Activated CD4-positive, alpha-beta memory T cell treated with anti-CD3 and anti-CD28 coated beads, Interleukin-2, amount 10 ng/mL, durations not matched to agents 7 days and 5 days (primary cell): ENCODE measurements at places on chromosomes 6 and 20.

DNA sequence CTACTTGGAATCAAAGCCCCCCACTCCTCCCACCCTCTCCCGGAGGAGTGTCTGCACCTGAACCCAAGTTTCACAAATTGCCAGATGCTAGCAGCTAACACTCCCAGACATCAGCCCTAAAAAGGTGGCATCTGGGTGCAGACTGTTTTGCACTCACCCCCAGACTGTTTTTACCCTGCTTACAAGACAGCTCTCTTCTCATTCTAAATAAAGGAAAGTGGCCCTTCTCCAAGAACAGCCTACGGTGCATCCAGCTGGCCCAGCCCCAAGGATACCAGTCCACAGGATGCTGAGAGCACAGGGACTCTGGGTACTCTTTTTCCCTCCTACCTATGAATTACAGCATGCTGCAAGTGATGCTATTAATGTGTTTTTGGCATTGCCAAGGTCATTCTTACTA is 842.0 kb upstream of the FLRT3 start:
- no peak for DNase-seq

- DNase-seq, result no peak
Measured at GRCh38 chr6:159981071-159981402, 12.2 kb downstream of the IGF2R start.

DNA sequence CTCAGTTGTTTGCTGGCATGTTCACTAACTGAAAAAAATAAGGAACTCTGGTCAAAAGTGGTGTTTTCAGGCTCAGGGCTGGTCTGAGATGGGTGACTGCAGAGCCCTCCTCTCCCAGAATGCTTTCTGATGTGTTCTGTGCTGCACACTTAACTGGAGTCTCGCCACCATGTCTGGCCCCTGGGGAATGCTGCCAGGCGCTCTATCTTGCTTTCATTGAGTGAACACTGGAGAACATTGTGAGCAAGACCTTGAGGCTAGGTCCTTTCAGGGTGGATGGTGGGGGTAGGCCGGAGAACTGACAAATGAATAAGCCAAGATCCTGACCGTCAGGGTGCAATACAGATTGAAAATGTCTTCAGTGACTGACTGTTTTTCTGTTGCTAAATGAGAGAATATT is 19.5 kb downstream of the PANK2 start:
- DNase-seq, result no peak

DNA sequence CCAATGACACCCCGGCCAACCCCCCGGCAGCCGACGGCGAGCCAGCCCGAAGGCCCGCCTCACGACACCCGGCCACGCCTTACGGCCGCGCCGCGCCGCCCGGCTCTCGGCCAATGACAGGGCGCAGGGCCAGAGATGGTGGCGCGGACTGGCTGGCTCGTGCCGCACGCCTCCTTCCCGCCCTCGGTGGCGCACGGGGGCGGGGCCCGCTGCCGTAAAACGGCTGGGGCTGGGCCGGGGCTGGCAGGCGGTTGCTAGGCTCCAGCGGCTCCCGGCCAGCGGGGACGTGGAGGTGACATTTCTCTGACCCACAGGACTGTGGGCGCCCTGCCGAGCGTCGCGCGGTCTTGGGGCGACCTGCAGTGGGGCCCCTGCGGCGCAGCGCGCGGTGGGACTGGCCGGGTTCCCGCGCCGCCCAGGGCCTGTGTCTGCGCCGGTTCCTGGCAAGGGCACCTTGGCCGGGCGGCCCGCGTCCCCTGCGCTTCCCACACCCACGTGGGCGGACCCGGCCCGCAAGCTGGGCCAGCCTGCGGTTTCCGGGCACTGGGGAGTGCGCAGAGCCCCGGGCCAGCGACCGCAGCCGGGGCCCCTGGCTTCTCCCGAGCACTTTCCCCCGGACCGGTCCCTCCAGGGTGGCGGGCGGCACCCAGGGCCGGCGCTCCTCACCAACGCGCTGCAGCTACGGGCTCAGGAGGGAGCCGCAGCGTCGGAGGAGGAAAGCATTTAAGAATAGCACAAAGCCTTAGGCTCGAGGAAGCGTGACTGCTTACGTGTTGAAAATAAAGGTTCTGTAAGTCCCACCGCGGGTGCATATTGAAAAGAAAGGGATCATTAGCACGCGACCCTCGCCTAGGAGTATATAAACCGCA is at the start of gene MPC1:
Gene MPC1, minus strand, starts transcription at position 8 of the 869 bp plus-strand sequence. CDS start 64 bp downstream, outside the sequence.
- DNase-seq, result peak; percentile 96

DNA sequence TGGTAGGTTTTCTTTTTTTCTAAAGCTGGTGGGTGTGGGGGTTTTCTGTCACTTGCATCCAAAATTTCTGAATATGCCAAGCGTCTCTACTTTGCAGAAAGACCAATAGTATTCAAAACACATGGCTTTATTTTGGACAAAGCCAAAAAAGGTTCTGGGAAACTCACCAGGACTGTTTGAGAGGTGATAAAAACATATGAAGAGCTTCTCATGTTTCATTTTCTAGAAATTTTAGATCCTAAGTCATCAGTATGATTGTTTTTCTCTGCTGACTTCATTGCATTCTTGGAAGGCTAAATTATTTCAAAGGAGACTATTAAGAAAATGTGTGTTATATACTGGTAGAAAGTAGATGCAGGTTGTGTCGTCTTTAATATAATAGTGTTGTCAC is 51.3 kb downstream of the GCLC start:
- DNase-seq, result no peak

DNA sequence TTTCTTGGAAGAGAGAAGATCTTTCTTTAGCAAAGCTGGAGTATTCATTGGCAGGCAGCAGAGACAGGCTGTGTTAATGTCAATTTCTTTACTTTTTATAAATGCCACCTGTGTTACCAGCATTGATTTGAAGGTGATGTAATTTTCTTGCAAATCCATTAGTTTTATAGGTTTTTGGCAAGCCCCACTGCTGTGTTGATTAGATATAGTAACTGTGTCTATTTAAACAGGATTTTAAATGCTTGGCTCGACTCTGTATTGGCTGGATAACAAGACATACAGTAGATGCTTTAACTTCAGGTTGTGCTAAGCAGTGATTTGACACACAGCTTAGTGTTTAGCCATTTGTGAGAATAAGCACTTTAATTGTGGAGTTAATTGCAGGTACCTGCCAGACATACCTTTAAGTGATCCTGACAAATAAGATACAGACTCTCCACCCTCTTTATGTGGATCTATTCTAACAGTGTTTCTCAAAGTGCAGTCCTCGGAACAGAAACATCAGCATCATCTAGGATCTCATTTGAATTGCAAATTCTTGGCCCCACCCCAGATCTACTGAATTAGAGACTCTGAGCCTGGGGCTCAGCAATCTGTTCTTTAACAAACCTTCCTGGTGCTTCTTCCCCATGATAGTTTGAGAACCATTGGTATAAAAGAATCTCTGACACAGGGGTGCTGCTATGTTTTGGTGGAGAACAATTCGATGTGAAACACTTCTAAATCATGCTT is 397.5 kb downstream of the HDGFL1 start:
- DNase-seq, result no peak

DNA sequence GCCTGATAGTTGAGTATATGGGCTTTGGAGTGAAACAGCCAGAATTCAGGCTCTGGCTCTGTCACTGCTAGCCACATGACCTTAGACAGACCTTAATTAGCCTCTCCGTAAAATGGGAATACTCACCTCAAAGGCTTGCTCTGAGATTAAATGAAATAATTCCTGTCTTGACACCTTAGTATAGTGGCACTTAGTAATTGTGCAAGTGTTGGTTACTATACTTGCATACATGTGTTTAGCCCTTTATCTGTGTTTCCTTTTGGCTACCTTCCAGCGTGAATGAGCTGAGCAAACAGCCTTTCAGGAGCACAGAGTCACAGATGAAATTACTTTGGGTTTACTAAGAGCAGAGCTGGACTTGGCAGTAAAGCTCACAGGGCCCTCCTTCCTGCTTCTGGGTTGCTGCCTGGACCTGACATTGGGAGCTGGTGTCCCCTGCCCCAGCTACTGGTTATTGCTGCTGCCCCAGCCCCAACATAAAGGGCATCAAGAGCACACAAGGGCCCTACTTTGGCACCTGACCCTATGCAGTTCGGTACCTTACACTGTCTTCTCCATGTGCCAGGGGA is 32.8 kb downstream of the CD164 start:
- no peak for DNase-seq
